ENCODE measurements at places on chromosomes 4 and X.

DNA sequence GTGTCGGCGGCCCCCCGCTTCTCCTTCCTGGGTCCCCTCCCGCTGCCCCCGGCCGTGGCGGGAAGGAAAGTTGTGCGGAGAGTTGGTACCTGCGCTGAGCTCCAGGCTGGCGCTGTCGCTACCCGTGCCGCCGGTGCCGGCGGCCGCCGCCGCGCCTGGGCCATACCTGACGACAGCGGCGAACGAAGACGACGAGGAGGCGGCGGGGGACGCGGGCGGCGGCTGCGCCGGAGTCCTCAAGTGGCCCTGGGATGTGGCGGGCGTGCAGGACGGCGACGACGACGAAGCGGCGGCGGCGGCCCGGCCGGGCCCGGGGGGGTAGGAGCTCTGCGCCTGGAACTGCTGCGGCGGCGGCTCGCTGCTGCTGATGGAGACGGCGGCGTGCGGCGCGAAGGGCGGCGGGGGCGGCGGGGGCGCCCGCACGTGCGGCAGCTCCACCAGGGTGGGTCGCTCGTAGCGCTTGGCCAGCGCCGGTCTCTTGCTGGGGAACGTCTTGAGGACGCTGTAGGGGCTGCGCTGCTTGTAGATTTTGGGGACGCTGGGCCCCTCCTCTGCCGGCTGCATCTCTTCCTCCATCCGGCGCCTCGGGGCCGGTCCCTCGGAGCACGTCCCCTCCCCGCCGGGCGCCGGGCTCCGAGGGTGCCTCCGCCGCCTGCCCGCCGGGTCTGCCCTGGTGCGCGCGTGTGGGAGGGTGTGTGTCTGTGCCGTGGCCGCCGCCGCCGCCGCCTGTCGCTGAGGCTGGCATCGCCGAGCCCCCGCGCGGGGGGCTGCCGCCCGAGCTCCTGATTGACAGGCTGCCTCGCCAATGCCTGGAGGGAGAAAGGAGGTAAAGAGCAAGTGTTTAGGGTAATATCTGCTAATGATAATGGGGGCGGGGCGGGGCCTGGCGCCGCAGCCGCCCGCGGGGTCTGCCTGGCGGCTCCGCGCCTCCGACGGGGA is 618 bp downstream of the BEND4 start:
- DNase-seq: no peak

DNA sequence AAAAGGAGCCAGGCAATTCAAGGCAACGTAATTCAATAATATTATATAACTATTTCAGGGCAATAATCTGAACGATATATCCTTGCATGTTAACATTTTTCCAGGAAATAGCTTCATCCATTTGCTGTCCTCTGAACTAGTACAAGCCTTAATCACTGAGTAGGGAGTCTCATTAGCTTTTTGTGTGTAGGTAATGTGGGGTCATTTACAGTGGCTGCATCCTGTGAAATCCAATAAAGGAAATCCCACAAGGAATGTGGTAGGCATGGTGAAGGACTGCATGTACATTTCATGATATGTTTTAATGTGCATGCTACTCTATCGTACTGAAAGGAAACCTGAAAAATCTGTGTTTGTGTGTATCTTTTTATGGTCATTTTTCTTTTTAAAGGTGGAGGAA is 103.5 kb downstream of the SLC4A4 start:
- DNase-seq: no peak

DNA sequence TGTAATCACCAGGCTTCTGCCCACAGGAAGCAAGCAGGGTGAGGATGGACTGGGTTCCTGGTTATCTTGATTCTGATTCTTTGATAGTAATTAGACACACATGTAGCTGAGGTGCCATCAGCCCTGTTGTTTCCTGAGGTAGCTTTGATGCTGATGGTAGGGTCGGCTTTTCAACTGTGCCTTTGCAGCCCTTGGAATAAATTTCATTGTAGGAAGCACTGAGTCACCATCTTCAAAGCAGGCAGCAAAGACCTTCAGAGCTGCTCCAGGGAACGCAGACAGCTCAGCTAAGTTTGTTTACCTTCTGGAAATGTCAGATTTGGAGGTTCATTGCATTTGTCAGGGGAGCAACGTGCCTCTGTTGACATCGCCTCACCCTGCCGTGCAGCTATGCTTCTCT is 135.4 kb downstream of the ASMT start:
- no peak for DNase-seq

GRCh38 chr4:153822316-153822715 is 33.4 kb upstream of the SFRP2 start:
- no peak for DNase-seq

DNA sequence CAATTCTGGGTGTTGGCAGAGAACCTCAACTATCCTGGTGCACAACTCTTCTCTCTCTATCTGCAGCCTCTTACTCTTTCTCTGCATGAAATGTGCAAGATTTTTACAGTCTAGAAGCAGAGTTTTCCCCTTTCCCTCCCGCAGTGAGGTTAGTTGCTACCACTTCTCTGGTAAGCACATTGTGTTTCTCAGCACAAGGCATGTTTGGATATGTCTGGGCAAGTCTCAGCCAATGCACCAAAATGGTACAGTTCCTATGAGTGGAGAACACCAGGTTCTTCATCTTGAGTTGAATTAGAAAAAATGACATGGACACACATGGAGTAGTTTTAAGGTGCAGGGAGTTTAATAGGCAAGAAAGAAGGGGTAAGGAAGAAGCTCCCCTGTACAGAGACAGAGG is 187.0 kb downstream of the CCNG2 start:
- DNase-seq: no peak

- DNase-seq: no peak
Observed at GRCh38 chrX:134659761-134660160, 1.5 kb upstream of the PLAC1 start.

DNA sequence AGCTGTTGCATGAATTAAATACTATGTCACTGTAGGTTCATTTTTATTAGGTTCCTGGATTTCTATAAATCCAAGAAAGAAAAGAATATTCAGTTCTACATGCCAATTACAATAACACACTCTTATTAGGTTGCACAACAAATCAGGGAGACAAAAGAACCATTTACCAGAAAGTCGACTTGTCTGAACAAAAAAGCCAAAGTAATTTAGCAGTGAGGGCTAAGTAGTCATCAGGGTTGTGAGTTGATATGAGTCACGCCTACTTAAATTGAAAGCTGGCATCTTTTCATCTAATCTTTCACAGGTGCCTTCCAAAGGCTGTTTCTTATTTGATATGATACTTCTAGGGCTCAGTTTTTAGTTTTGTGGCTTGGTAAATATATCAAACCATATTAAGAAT is 25.4 kb upstream of the GNRHR start:
- no peak for DNase-seq

- DNase-seq: no peak
Observed at GRCh38 chr4:119271361-119272085, 50.4 kb downstream of the FABP2 start.

GRCh38 chrX:56281789-56282188 is 49.6 kb downstream of the KLF8 start:
- no peak for DNase-seq

DNA sequence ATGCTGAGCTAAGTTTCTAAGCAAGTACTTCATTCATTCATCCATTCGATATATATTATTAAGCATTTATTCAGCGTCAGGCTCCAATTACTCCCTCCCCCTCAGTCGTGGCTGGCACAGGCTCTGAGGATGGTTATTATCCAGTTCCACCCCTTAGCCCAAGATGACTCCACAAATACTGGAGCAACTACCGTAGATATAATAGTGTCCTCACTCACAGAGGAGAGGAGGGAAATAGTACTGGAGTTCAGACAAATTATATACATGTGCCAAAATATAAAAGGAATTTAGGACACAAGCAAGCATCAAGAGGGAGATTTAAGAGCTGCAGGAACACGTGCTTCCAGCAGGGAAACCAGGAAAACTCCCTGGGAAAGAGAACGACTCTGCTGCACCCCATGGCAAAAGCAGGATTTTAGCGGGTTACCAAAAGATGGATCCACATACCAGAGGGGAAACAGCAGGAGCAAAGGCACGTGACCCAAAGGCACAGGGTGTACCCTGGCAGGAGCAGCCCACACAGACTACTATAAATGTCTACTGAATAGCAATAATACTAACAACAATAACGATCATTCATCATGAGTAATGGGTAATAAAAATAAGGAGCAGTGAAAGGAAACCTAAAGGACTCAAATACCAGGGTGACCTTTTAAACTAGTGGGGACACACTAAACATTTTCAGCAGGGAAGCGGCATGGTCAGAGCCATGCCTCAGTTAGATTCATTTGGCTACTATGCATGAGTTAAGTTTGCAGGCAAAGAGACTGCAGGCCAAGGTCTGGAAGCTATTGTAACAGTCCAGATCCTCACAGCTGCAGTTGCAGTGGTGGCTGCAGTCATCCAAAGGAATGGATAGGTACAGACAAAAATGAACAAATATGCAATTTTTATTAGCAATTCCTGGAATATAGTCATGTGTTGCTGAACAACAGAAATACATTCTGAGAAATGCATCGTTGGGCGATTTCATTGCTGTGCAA is 153.7 kb downstream of the APBB2 start:
- DNase-seq: no peak

DNA sequence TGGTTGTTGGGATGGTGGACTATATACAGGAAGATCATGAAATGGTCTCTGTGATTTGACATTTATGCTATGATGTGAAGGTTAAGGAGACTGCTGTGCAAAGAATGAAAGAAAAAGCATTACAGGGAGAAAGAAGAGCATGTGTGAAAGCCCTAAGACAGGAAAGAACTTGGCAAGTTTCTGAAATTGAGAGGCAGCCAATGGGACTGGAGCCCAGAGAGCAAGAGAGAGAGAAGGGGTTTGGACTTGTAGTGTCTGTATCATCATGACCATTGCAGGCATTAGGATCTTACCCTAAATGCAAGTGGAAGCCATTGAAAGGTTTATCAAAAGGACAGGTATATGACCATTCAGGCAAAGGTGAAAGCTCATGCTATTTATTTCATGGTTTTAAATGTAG is 147.1 kb downstream of the NAA11 start:
- no peak for DNase-seq

DNA sequence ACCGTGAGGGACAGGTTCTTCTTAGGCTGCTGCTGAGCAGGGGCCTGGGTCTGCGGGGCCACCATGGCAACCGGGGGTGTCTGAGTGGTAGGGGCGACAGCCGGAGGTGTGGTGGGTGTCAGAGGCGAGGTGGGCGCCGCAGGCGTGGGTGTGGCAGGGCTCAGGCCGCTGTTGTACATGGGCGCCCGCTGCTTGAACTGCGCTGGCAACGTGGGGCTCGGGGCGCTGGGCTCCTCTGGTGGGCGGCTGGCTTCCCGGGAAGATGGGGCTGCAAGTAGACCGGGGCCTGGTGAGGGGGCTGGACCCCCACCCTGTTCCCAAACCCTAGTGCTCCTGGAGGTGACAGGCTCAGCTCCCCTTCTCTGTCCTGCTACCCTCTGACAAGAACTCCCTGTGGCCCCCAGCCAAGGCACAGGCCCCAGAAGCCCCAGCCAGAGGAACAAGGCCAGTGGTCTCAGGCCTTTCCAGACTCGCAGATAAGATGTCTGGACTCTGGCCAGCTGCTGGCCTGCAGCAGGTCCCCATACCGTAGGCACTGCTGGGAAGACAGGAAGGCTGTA is 24.8 kb downstream of the NELFA start:
- DNase-seq: no peak

- DNase-seq: no peak
Observed at GRCh38 chrX:100623001-100623400, 13.6 kb downstream of the TSPAN6 start.

GRCh38 chr4:172061204-172061603 is 248.0 kb downstream of the GALNTL6 start:
- DNase-seq: no peak

- no peak for DNase-seq
Observed at GRCh38 chr4:72744103-72744725, 175.2 kb upstream of the ADAMTS3 start.

DNA sequence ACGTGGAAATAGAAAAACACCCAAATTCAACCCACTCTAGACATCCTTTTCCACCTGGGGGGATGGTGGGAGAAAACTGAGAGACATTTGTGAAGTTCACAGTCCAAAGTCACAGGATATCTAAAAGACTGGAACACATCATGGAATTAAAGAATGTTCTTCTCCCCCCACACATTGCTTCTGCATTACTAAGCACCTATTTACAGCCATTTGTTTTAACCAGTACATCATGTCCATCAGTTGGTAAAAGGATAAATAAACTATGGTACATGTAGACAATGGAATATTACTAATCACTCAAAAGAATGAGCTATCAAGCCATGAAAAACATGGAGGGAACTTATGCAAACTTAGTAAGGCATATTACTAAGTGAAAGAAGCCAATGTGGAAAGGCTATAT is 185.5 kb upstream of the ANXA10 start:
- DNase-seq: no peak

- no peak for DNase-seq
Observed at GRCh38 chr4:76265631-76266218, 14.2 kb downstream of the FAM47E start.

DNA sequence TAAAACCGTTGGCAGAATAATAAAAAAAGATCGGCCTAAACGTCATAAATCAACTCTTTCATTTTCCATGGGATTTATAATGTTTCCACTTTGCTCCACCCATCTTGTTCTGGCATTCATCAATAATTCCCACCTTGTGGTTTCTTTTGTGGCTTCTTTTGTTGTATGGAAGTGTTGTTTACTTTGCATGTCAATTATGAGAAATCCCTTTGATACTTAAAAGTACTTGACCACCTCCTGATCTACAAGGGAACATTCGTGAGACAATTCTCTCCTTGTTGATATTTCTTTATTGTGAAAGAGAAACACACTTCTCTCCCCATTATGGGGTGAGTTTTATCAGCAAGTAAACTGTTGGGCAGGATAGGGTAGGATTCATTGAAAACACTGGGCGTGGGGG is 2.8 kb downstream of the AMELX start:
- no peak for DNase-seq

DNA sequence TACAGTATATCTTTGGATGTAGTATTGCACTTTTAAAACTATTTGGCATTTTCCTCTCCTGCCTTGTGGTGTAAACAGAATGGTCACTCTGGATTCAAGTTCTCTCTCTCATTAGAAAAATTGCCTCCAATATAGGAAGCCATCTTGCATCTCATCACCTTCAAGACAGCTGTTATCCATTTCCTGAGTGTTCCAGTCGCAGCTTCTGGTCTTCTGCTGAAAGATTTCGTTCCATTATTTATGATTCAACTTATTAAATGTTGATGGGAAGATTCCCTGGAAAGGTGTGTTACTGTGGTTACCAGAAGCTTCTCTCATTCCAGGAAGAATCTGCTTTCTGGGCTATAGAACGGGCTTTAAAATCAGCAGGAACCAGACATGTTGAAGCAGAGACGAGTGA is 568.3 kb upstream of the SLIT2 start:
- no peak for DNase-seq

DNA sequence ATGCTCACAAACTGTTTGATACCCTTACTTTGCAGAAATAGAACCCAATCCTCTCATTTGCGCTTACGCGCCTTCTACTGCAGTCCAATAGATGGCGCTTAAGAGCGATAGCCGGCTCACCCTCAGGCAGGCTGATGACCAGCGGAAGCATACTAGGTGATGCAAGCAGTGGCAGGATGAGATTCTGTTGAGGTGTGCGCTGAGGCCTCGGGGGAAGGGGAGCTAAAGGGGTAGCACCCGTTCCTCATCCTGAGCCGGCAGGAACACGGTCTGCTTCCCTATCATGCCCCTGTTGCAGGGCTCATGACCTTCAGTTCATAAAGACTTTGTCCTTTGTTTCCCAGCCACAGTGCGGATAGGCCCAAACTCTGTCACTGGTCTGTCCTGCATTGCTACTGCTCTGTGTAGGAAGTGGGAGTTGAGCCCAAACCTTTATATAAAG is 628.9 kb downstream of the TLL1 start:
- DNase-seq: no peak

GRCh38 chr4:8170341-8170740 is 11.7 kb upstream of the ABLIM2 start:
- no peak for DNase-seq

All from stimulated activated CD8-positive, alpha-beta memory T cell treated with anti-CD3 and anti-CD28 coated beads, Interleukin-7, amount 100 ng/mL, for 48 hours (primary cell).